Posterior vena cava (tissue), 2 donors: ENCODE measurements at places on chromosomes 5 and 9. TPM values are rescaled to one million over a fixed set of nuclear protein-coding genes. Genes with fewer than 3 reads are reported as not detected.

DNA sequence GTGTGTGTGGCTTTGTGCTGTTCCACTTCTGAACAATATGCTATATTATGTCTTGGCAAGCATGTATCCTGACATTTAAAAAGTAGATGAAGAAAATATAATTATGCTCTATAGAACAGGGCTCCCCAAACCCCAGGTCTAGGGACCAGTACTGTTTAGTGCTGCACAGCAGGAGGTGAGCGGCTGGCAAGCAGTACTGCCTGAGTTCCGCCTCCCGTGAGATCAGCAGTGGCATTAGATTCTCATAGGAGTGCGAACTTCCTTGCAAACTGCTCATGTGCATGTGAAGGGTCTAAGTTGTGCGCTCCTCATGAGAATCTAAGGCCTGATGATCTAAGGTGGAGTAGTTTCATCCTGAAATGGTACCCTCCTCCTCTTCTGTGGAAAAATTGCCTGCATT, 979.1 kb upstream of the CTNND2 start:
- DNase-seq: no peak

- no peak for DNase-seq
Observed at GRCh38 chr5:68447136-68447929, 231.8 kb downstream of the PIK3R1 start.

GRCh38 chr5:134569758-134570364, 44.4 kb downstream of the JADE2 start:
- no peak for DNase-seq

Gene GPR150
- 0.23 TPM for total RNA-seq

GRCh38 chr5:42811591-42812446, at the start of gene SELENOP:
TSS of gene SELENOP (minus strand) at chr5:42811892. CDS start at chr5:42808353, 3,539 bp downstream.
- no peak for DNase-seq

Gene GZMA
- 1.7 TPM for total RNA-seq
